SK-N-SH (cell line): ENCODE measurements at places on chromosomes 5 and 9. TPM values are rescaled to one million over a fixed set of nuclear protein-coding genes. Genes with fewer than 3 reads are reported as not detected.
A peak's percentile ranks its signal among the peaks of the same experiment; 100 is the strongest.

GRCh38 chr9:101476576-101477208 is 41.1 kb upstream of the ALDOB start:
- no peaks in the 10 kb centered on the region for H3K27me3 ChIP-seq
- DNase-seq = no peak
- peaks cover 30% of the 10 kb centered on the region for H3K36me3 ChIP-seq
- H3K27ac ChIP-seq = no peak overlapping the region

The TTC16 gene
- 0.03 and 0.05 TPM in 2 replicates for polyA plus RNA-seq

- no peaks in the 10 kb centered on the region for H3K27me3 ChIP-seq
- no peak overlapping the region for H3K27ac ChIP-seq
- no peak overlapping the region for H3K4me3 ChIP-seq
- no peak for DNase-seq
Observed at GRCh38 chr9:95635986-95636671, 119.4 kb upstream of the PTCH1 start.

DNA sequence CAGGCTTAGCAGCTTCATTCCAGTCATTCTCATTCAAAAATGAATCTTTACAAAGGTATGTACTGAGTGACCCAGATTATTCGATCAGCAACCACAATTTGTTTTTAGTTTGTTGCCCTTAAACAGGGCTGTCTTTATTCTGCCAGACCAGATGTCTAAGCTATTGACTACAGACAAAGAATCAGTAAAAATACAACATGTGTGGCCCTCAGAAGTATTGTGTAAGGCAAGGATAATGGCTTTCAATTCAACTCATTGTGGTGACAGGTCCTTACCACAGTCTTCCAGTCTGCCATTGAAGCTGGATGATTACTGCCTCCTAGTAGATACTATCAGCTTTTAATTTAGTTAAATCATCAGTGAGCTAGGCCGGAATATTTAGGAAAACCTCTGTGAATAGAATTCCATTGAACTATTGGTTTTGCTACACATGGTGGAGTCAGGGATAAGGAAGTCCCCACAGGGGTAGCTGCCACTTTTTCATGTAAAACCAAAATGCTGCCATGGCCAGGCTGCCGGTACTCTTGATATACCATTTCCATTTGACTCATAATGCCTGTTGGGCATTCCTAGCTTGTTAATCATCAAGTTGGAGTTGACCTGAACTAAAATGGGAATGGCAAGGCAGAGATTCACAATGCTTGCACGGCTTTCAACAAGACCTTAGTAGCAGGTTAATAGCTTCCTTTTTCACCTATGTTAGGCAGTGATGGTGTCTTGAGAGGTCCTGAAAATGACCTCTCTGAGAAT is 175.6 kb downstream of the MEF2C start:
- H3K27me3 ChIP-seq = peaks cover 5% of the 10 kb centered on the region; the same call in 1 of the 2 replicates
- H3K4me3 ChIP-seq = no peak overlapping the region
- no peaks in the 10 kb centered on the region for H3K36me3 ChIP-seq
- no peak overlapping the region for H3K27ac ChIP-seq
- no peaks in the 10 kb centered on the region for H3K4me1 ChIP-seq

- no peaks in the 10 kb centered on the region for H3K4me1 ChIP-seq
- no peaks in the 10 kb centered on the region; the same call in 1 of the 2 replicates for H3K27me3 ChIP-seq
- no peaks in the 10 kb centered on the region for H3K36me3 ChIP-seq
- DNase-seq = no peak
Observed at GRCh38 chr5:136907371-136907770, 542.0 kb upstream of the TRPC7 start.

The MUSK gene
- not detected in 2 replicates for polyA plus RNA-seq

DNA sequence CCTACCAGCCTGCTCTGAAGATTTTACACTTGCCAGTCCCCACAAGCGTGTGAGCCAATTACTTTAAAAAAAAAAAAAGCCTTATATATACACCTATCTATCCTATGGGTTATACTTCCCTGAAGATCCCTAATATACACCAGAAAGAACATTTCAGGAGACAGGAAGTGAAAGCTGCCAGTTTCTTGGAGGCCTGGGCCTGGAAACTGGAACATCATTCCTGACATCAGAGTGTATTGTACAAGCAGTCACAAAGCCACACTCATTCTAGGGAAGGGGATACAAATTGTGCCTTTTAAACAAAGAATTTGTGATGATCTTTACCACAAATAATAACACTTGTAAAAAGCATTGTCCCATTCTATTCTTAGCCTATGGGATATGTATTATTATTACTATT is 98.3 kb upstream of the FBN2 start:
- no peak overlapping the region for H3K4me3 ChIP-seq
- 0 out of 2 replicates have a peak overlapping the region, but pooled peaks have one; percentile 4 for H3K27ac ChIP-seq
- no peaks in the 10 kb centered on the region for H3K27me3 ChIP-seq
- no peaks in the 10 kb centered on the region for H3K4me1 ChIP-seq
- H3K36me3 ChIP-seq = no peaks in the 10 kb centered on the region
- no peak for DNase-seq

The CNTNAP3B gene
- polyA plus RNA-seq = not detected in 2 replicates

The C1QTNF3 gene
- polyA plus RNA-seq = 1.5 and 1.6 TPM in 2 replicates

DNA sequence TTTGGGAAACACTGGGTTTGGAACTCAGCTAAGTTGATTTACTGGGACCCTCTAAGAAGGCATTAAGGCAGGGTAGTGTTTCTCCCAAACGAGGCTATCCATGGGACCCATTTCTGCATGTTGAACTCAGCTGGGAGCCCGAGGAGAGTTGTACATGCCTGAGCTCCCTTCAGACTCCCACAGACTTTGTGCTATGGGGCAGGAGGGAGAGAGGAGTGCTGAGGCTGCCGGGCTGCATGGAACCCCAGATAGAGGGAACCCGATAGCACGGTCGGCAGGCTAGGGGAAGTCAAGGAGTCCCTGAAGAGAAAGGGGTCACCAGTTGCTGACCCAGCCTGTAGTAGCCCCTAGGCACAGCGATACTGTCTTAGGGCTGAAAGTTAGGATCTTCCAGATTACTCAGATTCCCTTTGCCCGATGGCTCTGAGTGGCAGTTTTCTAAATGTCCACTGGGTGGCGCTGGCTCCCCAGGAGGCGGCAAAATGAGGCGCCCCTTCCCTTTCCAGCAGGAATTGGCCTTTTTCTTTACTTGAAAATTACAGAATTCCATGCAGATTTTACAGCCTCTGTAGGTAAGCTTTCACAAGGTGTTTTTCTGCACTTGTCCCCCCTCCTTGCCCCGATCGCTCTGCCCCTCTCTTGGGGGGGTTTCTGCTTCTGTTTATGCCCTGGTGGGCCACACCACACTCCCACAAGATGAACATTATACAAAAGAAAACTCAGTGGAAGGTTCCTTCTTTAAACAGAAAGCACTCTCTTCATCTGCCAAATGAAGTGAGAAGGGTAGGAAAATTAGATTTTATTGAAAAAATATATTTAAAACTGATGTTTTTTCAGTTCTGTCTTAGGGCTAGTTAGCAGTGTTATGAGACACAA is 17.8 kb downstream of the NANS start:
- H3K4me3 ChIP-seq = no peak overlapping the region
- H3K36me3 ChIP-seq = peaks cover 10% of the 10 kb centered on the region
- no peaks in the 10 kb centered on the region; the same call in 1 of the 2 replicates for H3K4me1 ChIP-seq
- H3K27me3 ChIP-seq = no peaks in the 10 kb centered on the region

GRCh38 chr9:6984941-6985578 is 227.3 kb downstream of the KDM4C start:
- H3K27me3 ChIP-seq = no peaks in the 10 kb centered on the region
- H3K4me1 ChIP-seq = no peaks in the 10 kb centered on the region
- no peak for DNase-seq
- no peak overlapping the region for H3K27ac ChIP-seq
- peaks cover 16% of the 10 kb centered on the region for H3K36me3 ChIP-seq

The CCL27 gene
- 0.10 TPM in 1 of 2 replicates, not detected in the other for polyA plus RNA-seq

The CDKN2B-AS1 gene
- polyA plus RNA-seq = 0.25 and 0.44 TPM in 2 replicates

DNA sequence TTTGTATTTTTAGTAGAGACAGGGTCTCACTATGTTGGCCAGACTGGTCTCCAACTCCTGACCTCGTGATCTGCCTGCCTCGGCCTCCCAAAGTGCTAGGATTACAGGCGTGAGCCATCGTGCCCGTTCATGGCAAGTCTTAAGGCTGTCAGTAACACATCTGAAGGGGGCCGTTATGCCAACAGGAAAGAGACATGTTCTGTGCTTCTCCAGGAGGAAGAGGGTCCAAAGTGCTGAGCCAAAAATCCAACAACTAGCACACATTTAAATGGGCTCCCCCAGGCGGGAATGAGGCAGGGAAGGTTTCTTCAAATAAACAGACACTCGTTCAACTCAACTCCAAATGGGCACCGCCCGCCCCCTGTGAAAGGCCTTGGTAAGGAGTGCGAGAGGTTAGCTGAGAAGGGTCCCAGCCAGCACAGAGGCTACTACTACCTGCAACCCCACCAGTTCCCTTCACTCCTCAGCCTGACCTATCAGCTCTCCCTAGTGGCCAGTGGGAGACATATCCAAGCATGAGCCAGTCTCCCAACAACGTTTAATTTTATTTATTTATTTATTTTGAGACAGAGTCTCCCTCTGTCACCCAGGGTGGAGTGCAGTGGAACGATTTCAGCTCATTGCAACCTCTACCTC is 84.1 kb upstream of the DMRT1 start:
- H3K36me3 ChIP-seq = no peaks in the 10 kb centered on the region
- no peaks in the 10 kb centered on the region for H3K4me1 ChIP-seq
- DNase-seq = peak; percentile 15
- peaks cover 41% of the 10 kb centered on the region; the same call in 1 of the 2 replicates for H3K27me3 ChIP-seq
- no peak overlapping the region for H3K4me3 ChIP-seq

The MLANA gene
- not detected in 2 replicates for polyA plus RNA-seq

- no peak overlapping the region for H3K4me3 ChIP-seq
- no peaks in the 10 kb centered on the region for H3K36me3 ChIP-seq
- H3K4me1 ChIP-seq = no peaks in the 10 kb centered on the region
- no peak overlapping the region for H3K27ac ChIP-seq
- H3K27me3 ChIP-seq = no peaks in the 10 kb centered on the region; the same call in 1 of the 2 replicates
Observed at GRCh38 chr5:1262381-1262780, 32.5 kb downstream of the TERT start.

DNA sequence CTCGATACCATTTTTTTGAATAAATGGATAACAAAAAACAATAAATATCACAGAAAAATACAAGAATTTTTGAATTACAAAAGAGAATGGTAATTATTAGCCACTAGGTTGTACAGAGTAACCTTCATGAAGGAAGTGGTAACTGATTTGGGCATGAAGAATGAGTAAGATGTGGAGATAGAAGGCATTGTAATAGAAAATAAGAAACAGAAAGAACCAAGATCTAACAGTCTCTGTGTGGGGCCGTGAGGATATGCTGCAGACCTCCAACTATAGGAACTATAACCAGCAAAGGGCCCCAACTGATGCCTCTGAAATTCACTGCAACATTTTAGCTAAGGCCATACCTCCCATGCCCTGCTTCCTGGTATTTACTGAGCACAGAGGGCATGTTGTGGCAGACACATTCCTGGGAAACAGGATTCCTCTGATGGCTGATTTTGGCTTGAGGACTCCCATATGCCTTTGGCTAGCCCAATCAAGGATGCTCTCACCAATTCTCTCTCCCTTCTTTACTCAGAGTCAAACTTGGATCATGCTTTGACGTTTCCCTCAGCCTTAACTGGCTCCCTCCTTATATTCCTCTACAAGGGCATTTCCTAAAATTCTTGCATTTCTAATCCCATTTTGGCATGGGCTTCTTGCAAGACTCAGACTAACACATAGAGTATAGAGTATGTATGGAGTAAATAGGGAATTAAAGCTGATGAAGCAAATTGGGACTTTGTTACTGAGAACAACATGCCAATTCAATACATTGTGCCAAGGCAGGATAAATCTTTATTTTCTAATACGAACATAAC is 208.9 kb downstream of the PDE4D start:
- H3K27ac ChIP-seq = peak overlapping the region; percentile 11; the same call in 1 of the 2 replicates
- H3K4me1 ChIP-seq = peaks cover 7% of the 10 kb centered on the region
- no peaks in the 10 kb centered on the region for H3K27me3 ChIP-seq
- no peak overlapping the region for H3K4me3 ChIP-seq
- DNase-seq = no peak

The LVRN gene
- polyA plus RNA-seq = 0.02 and 0.10 TPM in 2 replicates

GRCh38 chr5:123037104-123037418 is 536 bp upstream of the PPIC start:
- no peaks in the 10 kb centered on the region for H3K36me3 ChIP-seq
- H3K4me1 ChIP-seq = peaks cover 6% of the 10 kb centered on the region
- no peak for DNase-seq
- peak overlapping the region; percentile 83 for H3K4me3 ChIP-seq
- H3K27me3 ChIP-seq = no peaks in the 10 kb centered on the region
- H3K27ac ChIP-seq = peak overlapping the region; percentile 68

GRCh38 chr9:98856982-98857381 is 49.5 kb downstream of the GALNT12 start:
- no peaks in the 10 kb centered on the region; the same call in 1 of the 2 replicates for H3K4me1 ChIP-seq
- H3K27me3 ChIP-seq = no peaks in the 10 kb centered on the region
- no peak overlapping the region for H3K4me3 ChIP-seq

GRCh38 chr5:124176692-124177091 is 569.7 kb downstream of the ZNF608 start:
- H3K27ac ChIP-seq = no peak overlapping the region
- H3K27me3 ChIP-seq = no peaks in the 10 kb centered on the region
- H3K4me1 ChIP-seq = peaks cover 2% of the 10 kb centered on the region; the same call in 1 of the 2 replicates
- no peak for DNase-seq
- H3K4me3 ChIP-seq = no peak overlapping the region

GRCh38 chr5:113278976-113279375 is 155.8 kb downstream of the TSSK1B start:
- peaks cover 21% of the 10 kb centered on the region for H3K4me1 ChIP-seq
- H3K27me3 ChIP-seq = no peaks in the 10 kb centered on the region; the same call in 1 of the 2 replicates
- H3K4me3 ChIP-seq = no peak overlapping the region
- DNase-seq = no peak

DNA sequence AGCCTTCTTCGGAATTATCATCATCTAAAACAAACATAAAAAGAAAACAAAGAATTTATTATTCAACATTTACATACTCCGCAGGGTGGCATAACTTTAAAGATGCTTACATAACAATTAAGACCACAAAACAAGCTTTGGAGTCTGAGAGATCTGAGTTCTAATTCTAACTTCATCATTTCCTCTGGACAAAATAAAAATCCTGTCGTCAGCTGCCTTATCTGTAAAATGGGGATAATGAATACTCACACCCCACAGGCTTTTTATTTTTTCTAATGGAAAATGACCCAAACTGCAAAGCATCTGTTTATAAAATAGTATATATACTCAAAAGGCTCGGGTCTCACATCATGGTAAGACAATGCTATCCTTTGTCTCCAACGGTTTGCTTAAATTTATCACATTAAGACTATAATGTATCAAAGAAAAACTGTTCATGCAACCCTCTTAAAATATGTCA is 4.3 kb downstream of the ARRDC3 start:
- DNase-seq = no peak
- peak overlapping the region; percentile 89 for H3K4me3 ChIP-seq
- H3K36me3 ChIP-seq = peaks cover 48% of the 10 kb centered on the region

- H3K27me3 ChIP-seq = no peaks in the 10 kb centered on the region
- no peaks in the 10 kb centered on the region for H3K36me3 ChIP-seq
- no peak overlapping the region for H3K27ac ChIP-seq
- no peaks in the 10 kb centered on the region for H3K4me1 ChIP-seq
- H3K4me3 ChIP-seq = no peak overlapping the region
- no peak for DNase-seq
Observed at GRCh38 chr5:127307868-127308267, 17.3 kb downstream of the MEGF10 start.

DNA sequence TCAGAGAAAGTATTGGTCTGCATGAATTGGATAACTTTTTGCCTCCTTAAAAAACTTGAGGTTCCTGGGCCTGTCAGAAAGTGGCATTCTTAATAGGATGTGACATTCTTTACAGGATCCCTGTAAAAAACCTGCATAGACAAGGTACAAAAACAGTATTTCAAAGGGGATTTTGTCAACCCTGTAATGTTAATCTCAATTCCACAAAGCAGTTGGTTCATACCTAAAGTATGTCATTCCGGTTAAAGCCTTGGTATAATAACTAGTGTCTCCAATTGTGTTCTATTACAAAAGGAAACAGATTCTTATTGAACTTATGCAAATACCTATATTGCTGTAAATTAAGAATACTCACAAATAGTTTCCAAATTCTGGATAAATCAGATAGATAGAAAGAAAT is 169.7 kb downstream of the CDH10 start:
- no peaks in the 10 kb centered on the region for H3K4me1 ChIP-seq
- H3K36me3 ChIP-seq = no peaks in the 10 kb centered on the region
- no peak overlapping the region for H3K4me3 ChIP-seq
- H3K27ac ChIP-seq = no peak overlapping the region
